Stimulated activated CD4-positive, alpha-beta T cell treated with anti-CD3 and anti-CD28 coated beads, Interleukin-4, amount 100 ng/mL, for 24 hours (primary cell): ENCODE measurements at places on chromosomes 1 and 21.

GRCh38 chr1:37764414-37764825 lies 500 bp downstream of the EPHA10 start:
- DNase-seq, result peak; percentile 52

DNA sequence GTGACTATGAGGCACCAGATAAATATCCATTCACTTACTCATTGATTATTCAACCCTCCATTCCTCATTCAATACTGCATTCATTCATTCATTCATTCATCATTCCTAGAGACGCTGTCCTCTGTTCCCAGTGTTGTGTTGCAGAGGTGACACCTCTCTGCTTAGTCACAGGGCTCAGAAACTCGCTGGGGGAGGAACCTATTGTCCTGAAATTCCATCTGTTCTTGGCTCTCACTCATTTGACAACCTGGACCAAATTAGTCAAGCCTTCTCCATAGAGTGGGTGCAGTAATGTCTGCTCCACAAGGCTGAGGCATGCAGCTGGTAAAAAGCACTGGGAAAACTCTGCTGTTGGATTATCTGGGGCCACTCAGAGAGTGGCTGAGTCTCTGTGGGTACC lies 49.7 kb downstream of the MYOM3 start:
- no peak for DNase-seq

DNA sequence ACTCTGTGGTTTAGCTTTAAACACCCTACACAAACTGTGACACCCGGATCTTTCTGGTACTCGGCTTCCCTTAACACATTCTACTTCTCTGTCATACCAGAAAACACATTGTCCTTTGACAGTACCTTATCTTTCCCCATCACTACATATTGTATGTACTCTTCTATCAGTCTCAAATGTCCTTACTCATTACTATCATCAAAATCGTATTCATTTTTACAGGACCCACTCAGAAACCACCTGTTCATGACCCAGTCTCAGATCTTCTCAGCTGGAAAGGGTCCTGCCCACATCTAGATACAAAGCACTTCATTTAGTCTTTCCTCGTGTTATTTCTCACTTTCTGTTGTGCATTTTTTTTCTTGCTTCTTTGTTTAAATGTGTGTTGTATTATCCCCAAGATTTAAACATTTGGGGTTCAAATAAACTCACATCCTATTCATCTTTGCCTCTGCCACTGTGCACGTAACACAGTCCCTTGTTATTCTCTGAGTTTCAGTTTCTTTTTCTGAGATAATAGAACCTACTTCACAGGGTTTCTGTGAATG lies 27.7 kb downstream of the CD34 start:
- DNase-seq, result no peak

DNA sequence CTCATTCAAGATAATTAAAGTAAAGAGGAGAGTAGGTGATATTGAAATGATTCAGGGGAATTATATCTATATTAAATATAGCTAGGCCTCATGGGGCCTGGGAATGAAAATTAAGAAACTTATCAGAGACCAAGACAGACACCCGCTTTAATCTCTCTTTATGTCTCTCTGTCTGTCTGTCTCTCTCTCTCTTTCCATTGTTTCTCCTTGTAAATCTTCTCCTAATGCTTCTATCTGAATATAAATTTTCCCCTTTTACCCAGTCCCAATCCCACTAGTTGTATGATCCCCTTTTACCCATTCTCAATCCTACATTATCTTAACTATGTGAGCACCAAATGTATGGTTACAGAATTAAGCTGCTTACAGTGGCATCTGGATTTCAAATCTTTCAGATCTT lies 61.2 kb downstream of the RGS5 start:
- no peak for DNase-seq

DNA sequence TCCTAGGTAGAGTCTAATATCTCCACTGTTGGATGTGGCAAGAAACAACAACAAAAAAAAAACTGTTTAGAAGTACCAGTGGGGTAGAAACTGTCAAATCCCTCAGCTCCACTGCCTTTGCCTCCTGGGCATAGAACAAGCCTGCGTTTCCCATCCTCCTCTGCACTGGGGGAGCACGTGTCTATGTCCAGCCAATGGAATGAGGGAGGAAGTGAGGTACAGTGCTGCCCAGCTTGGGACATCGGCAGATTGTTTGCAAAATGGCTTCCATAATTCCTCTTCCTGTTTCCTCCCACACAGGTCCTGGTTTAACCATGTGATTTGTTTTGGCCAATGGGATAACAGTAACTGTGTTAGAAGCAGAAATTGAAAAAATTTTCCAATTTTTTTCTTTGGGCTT lies 39.1 kb downstream of the PSMG1 start:
- no peak for DNase-seq

- no peak for DNase-seq
Measured at GRCh38 chr1:170586321-170587252, 54.6 kb downstream of the GORAB start.

DNA sequence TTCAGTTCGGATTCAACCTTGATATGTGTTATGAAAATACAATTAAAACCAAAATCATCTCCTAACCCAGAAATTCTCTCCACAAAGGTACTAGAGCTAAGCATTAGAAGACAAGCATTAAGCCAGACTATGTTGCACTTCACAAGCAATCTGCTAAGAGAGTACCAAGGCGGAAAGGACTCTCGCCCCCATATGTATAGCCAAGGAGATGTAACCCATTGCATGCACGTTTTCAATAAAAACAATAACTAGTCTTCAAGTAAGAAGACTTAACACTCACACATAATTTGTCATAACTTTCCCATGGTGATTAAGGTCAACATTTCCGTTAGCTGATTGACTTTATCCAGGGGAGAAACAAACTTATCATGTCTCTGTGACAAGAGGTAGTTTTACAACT lies 27.6 kb upstream of the PTPRC start:
- no peak for DNase-seq

GRCh38 chr1:226125097-226125630 lies 61.4 kb downstream of the ACBD3 start:
- DNase-seq, result peak; percentile 92

GRCh38 chr1:110150330-110151174 lies at the start of gene SLC6A17:
TSS of gene SLC6A17 (plus strand) at chr1:110150494. CDS start at chr1:110166930, 16,436 bp downstream.
- peak; percentile 33 for DNase-seq

DNA sequence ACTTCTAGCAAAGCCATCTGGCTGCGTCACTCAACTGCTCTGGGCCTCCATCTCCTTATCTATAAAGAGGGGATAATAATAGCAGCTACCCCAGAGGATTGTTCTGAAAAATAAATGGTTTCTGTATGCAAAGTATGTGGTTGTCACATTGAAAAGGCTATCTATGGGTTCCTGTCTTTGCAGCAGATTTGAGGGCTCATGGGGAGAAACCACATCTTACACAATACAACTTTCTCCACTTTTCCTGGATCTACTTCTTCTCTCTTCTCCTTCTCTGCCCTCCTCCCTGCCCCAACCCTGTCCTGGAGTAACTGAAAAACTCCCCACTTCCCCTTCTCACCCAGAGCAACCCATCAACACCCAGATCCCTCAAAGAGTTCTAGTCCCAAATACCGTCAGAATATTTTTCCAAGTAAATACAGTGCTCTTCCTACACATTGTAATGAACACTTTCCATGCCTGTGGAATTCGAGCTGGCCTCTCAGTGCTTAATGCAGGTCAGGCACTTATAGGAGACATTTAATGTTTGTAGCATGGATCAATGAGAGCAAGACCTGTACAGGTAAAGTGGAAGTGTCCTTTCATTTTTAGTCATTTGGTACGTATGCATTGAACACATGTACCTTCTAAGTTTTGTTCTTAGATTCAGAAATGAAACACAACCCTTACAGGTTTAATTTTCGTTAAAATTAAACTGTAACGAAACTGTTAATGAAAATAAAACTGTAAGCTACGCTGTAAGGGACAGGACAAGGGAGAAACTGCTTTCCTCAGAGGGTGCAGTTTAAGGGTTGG lies 131.9 kb downstream of the AK5 start:
- DNase-seq, result no peak

- no peak for DNase-seq
Measured at GRCh38 chr1:150925080-150925479, 1.1 kb upstream of the SETDB1 start.

DNA sequence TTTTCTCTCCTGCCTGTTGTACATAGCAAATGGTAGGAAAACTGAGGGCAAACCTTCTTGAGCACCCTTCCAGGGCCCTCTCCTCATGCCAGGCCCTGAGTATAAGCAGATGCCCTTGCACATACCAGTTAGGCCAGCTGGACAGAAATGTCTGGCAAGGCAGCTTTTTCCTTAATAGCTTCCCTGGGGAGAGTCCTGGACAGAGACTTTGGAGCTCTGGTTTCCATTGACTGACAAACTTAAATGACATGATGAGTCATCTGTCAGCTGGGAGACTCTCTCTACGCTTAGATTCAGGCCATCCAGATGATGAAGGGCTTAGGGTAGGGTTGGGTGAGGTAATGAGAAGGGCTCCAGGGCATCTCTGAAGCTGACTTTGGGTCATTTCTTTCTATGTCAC lies 317.5 kb downstream of the ASTN1 start:
- DNase-seq, result no peak

GRCh38 chr1:2894381-2895041 lies 93.0 kb upstream of the TTC34 start:
- DNase-seq, result no peak

- no peak for DNase-seq
Measured at GRCh38 chr1:17908945-17909344, 153.8 kb downstream of the ACTL8 start.

DNA sequence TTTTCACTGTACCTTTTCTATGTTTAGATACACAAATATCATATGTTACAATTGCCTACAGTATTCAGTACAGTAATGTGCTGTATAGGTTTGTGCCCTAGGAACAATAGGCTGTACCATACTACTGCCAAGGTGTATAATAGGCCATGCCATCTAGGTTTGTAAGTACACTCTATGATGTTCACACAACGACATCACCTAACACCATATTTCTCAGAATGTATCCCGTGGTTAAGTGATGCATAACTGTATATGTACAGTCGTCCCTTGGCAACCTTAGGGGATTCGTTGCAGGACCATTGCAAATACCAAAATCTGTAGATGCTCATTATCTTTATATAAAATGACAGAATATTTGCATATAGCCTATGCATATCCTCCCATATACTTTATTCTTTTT lies 5.8 kb upstream of the SSR2 start:
- no peak for DNase-seq

DNA sequence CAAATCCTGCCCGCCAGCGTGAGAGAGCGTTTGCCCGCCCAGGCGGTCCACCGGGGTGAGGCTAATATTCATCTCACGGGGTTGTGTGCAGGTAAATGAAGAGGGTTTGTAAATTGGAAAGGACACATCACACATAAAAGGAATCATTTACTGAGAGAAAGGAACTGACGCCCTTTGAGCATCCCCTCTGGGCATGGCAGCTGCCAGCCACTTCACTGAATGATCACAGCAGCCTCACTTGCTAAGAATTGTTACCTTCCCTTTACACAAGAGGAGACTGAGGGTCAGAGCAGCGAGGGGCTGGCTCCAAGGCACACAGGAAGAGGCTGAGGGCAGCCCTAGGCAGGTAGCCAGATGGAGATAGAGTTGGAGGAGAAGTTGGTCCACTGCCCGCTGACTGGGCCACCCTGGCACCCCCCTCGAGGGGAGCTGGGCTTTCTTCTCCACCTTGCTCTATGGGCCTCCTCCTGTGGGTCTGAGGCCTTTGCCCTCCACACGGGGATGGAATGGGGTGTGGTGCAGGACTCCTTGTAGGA lies 96.0 kb downstream of the FOXD2 start:
- DNase-seq, result no peak

DNA sequence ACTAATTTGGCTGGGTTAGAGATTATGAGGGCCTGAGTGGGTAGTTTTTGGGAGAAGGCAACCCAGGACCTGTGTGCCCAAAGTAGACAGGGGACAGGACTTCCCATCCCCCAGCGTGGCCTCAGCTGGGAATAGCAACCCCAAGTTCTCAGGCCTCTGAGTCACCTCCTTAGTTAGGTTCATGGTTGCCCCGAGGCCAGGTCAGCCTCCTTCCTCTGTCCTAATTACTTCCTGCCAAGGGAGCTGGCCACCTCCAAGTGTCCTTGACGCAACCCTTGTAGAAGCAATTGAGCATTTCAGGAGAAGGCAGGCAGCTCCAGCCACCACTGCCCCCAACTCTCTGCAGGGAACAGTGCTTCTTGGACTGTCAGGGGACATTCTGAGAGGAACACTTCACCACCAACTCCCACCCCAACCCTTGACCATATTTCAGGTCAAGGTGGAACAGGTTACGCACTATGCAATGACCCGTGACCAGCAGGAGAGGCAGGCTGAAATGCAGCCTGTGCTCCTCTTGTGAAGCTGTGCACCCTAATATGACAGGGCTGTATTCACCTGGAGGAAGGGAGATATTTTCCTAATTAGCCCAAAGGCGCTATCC lies 5.1 kb upstream of the NT5C1A start:
- DNase-seq, result no peak

DNA sequence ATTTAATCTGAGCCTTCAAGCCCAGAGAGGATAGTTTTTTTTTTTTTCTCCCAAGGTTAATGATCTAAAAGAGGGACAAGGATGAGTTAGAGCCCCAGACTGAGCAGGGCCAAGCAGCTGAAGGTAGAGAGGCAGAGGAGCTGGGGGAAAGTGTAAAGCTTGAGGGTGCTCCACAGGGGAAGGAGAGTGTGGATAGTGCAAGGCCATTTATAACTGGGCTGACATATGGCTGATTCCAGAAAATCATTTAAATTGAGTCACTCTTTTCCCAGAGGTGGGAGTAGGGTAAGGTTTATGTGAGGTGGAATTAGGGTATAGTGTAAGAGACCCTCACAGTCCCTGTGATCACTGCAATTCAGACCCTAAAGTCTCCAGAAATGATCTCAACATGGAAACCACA lies 55.8 kb downstream of the BEND5 start:
- DNase-seq, result no peak

GRCh38 chr1:161978011-161978790 lies 45.5 kb downstream of the OLFML2B start:
- no peak for DNase-seq

DNA sequence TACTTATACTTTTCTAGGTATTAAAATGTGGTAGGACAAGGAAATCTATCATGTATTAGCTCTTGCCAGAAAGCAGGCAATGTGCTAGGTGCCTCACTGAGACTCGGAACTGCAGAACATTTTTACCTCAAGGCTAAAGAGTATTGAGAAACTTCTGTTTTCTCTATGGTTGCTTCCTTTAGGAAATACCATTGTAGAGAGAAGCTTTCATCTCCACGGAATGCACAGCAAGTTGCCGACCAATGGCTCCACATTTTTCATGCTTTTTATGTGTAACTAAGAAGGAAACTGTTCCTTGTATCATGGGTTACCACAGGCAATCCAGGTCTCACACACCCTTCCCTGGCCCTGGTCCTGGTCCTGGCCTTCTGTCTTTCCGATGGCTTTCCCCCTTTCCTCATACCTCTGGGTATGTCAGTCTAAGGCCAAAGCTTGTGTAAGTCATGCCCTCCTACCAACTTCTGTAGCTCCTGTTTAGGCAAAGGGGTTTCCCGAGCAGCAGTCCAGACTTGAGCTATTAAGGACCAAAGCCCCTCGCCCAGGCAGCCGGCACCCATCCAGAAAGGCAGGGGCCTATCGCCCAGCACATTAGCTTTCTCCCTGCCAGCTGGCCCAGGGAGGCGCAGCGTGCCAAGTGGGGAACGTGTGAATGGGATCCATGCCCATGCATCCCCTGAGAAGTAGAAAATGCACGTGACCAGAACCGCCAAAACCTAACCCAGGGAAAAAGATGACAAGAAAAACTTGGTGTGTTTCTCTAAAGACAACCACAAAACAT lies 225.0 kb downstream of the PBX1 start:
- DNase-seq, result no peak
